ENCODE measurements at places on chromosomes 3 and 15. TPM values are rescaled to one million over a fixed set of nuclear protein-coding genes. Genes with fewer than 3 reads are reported as not detected.

FILIP1L gene
- 279 TPM for total RNA-seq

GPD1L gene
- total RNA-seq = 49.1 TPM

GRCh38 chr3:188558343-188559071 lies 404.6 kb downstream of the LPP start:
- DNase-seq = no peak

CHDH gene
- total RNA-seq = 8.4 TPM

OSBPL10 gene
- total RNA-seq = 108 TPM

ATP13A5 gene
- total RNA-seq = not detected

DNA sequence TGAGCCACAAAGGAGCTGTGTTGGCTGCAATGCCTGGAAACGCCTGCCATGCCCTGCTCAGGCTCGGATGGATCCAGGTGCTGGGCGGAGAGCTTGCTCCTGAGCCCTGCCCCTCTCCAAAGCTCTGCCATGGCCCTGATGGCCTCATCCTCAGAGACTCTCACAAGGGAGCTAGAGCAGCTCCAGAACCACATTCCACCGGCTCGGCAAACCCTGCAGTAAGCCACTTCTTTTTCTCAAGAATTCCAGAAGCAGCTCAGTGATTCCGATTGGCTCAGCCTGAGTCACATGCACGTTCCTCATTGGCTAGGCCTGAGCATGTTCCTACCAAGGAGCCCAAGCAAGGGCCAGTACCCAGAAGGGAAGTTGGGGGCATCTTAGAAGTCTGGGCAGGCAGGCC lies 24.8 kb downstream of the TPRA1 start:
- no peak for DNase-seq
